ENCODE measurements at places on chromosomes 6 and 20. TPM values are rescaled to one million over a fixed set of nuclear protein-coding genes. Genes with fewer than 3 reads are reported as not detected.
A peak's percentile ranks its signal among the peaks of the same experiment; 100 is the strongest.

DNA sequence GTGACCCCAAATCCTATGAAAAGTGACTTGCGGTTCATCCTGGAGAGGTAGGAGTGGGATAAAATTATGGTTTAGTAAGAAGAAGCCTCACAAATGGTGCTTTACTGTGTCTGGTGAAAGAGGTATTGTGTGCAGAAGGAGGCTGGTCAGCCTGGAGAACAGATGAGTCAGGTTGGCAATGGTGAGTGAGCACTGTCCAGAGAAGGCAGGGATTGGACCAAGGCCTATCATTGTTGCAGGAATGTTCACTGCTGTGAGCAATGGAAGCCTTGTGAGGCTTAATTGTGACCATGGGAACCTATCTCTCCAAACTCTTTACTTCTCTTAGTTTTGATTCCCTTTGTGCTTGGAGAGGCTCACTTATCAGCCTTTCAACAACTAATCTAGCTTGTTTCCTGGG, 89.0 kb upstream of the KCNK16 start:
- H3K27me3 ChIP-seq: no peaks in the 10 kb centered on the region
- no peak overlapping the region for H3K27ac ChIP-seq
- H3K4me3 ChIP-seq: no peak overlapping the region
- DNase-seq: no peak
- H3K4me1 ChIP-seq: no peaks in the 10 kb centered on the region

DNA sequence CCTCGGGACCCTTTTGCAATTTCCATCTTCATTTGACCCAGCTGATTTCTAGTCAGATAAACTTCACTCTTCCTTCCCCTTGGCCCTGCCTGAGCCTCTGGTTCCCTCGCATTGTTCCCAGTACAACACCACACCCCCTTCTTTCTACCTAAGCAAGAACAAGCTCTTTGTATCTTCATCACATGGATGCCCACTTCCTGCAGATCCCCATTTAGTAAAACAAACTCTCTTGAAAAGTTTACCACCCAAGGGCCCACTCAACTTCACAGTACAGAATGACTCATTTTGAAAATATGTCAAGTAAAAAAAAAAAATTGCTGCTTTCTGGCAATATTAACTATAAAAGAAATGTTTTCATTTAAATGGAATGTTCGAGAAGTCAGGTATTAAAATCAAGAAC, 5.2 kb downstream of the FAXC start:
- no peaks in the 10 kb centered on the region for H3K36me3 ChIP-seq
- H3K27me3 ChIP-seq: peaks cover 41% of the 10 kb centered on the region
- H3K4me1 ChIP-seq: no peaks in the 10 kb centered on the region
- no peak for DNase-seq
- H3K27ac ChIP-seq: no peak overlapping the region
- no peak overlapping the region for H3K4me3 ChIP-seq

- no peak overlapping the region for H3K27ac ChIP-seq
- no peak overlapping the region for H3K4me3 ChIP-seq
- H3K4me1 ChIP-seq: peaks cover 57% of the 10 kb centered on the region
- H3K36me3 ChIP-seq: no peaks in the 10 kb centered on the region
- no peak for DNase-seq
These were observed 16.8 kb downstream of the RALY start for GRCh38 chr20:34010405-34010931.

The KHDC1 gene
- 1.9 TPM for total RNA-seq

DNA sequence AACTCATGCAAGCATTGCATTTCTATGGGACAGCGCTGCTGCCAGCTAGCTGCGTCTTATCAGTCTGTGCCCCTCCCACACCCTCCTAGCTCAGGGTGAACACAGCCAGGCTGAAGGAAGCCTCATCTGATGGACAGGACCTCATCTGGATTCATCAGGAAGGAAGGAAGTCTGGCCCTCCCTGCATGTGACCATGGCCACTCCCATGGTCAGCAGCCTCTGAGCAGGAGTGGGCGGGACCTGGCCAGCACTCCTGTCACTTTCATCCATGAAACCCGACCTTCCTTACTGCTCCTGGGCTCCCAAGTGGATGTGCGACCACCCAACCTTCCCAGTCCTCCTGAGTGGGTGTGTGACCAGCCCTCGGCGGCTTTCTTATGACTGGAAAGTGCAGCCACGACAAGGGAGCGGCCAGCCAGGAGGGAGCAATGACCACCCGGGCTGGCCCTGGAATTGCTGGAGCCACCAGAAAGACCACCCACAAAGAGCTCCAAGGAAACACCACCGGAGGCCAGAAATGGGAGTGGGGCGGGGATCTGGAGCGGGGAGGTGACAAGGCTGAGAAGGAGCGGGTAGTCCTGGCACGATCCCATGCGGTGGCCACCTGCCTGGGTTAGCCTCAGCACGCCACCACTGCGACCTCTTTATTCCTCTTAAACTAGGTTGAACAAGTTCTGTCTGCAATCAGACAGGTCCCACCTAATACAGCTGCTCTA, 241.2 kb downstream of the TTLL2 start:
- no peaks in the 10 kb centered on the region for H3K36me3 ChIP-seq
- H3K4me3 ChIP-seq: no peak overlapping the region
- peak; percentile 69 for DNase-seq
- no peaks in the 10 kb centered on the region for H3K27me3 ChIP-seq

The MCCD1 gene
- not detected for total RNA-seq

The PAX1 gene
- not detected for total RNA-seq

DNA sequence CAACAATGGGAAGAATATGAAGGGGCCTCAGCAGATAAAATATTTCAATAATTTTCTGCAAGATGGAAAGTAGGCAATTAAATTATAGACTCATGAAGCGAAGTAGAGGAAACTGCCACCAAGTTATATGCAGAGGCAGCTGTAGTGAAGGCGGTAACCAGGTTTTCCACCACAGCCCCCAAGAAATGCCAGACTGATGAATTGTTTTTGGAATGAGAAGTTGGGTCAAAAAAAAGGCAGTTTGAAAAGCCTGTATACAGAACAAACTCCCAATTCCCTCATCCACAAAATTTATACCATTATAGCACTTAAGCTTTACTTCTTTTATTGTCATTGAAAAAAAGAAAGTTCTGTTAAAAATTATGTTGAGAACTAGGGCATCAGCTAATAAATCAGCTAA, 45.3 kb downstream of the ELOVL4 start:
- no peaks in the 10 kb centered on the region for H3K36me3 ChIP-seq
- no peak overlapping the region for H3K4me3 ChIP-seq
- no peak for DNase-seq
- H3K27me3 ChIP-seq: no peaks in the 10 kb centered on the region

DNA sequence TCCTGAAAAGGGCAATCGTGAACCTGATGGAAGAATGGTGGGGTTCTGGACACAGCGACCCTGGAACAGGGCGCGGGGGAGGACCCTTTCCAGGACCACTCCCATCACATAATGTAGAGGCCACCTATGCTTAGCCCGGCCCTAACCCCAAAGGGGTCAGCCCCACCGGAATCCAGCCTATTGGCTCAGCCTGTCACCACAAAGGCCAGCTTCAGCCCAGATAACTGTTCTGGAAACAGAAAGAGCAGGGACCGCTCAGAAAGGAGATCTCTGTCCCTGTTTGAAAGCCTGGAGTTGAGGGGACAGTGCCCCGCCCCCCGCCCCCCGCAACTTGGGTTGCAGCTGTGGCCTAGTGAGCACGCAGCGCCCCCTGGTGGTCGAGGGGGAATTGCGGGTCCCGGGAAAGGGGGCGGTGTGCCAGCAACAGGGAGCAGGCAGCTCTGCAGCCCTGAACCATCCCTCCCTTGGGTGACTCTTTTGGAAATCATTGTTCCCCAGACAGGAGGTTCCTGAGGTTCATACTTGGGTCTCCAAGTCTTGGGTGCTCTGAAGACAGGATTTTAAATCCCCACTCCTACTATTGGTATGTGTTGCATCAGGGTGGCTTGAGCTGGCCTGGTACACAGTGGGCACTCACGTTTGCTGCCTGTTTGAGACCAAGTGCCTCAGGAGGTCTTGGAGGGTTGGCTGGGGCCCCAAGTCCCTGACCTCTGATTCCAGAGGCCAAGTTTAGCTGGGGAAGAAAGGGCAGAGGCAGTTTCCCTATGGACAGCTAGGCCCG, 1.5 kb downstream of the SIGLEC1 start:
- DNase-seq: peak; percentile 63
- H3K27me3 ChIP-seq: no peaks in the 10 kb centered on the region
- peaks cover 39% of the 10 kb centered on the region for H3K4me1 ChIP-seq
- peak overlapping the region; percentile 35 for H3K4me3 ChIP-seq
- peaks cover 7% of the 10 kb centered on the region for H3K36me3 ChIP-seq

GRCh38 chr6:13813621-13814175, 659 bp downstream of the MCUR1 start:
- H3K27ac ChIP-seq: peak overlapping the region; percentile 97
- H3K4me1 ChIP-seq: peaks cover 17% of the 10 kb centered on the region
- peak; percentile 90 for DNase-seq
- no peaks in the 10 kb centered on the region for H3K27me3 ChIP-seq
- no peaks in the 10 kb centered on the region for H3K36me3 ChIP-seq
- H3K4me3 ChIP-seq: peak overlapping the region; percentile 76

The THBS2 gene
- 34.7 TPM for total RNA-seq

GRCh38 chr6:45647341-45648261, 269.9 kb upstream of the SUPT3H start:
- no peak overlapping the region for H3K4me3 ChIP-seq
- H3K36me3 ChIP-seq: no peaks in the 10 kb centered on the region
- H3K27me3 ChIP-seq: peaks cover 14% of the 10 kb centered on the region
- H3K27ac ChIP-seq: no peak overlapping the region

DNA sequence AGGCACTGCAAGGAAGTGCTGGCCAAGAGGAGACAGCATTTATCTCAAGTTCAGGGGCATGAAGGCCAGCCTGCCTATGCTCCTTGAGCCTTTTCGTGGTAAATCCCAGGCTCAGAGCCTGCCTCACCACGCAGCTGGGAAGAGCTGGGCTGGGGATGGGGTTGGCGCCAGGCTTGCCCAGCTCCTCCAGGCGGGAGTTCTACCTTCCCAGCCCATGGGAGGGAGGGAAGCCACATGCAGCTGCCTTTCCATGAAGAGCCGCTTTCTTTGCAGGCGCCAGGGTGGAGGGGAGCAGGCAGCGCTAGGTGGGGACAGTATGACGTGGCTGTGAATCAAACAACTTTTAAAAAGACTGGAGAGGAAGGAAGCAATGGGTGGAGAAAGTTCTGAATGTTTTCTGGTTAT, 19.5 kb upstream of the SIRT5 start:
- no peaks in the 10 kb centered on the region for H3K4me1 ChIP-seq
- H3K4me3 ChIP-seq: no peak overlapping the region
- no peaks in the 10 kb centered on the region for H3K36me3 ChIP-seq
- DNase-seq: no peak
- H3K27ac ChIP-seq: no peak overlapping the region

DNA sequence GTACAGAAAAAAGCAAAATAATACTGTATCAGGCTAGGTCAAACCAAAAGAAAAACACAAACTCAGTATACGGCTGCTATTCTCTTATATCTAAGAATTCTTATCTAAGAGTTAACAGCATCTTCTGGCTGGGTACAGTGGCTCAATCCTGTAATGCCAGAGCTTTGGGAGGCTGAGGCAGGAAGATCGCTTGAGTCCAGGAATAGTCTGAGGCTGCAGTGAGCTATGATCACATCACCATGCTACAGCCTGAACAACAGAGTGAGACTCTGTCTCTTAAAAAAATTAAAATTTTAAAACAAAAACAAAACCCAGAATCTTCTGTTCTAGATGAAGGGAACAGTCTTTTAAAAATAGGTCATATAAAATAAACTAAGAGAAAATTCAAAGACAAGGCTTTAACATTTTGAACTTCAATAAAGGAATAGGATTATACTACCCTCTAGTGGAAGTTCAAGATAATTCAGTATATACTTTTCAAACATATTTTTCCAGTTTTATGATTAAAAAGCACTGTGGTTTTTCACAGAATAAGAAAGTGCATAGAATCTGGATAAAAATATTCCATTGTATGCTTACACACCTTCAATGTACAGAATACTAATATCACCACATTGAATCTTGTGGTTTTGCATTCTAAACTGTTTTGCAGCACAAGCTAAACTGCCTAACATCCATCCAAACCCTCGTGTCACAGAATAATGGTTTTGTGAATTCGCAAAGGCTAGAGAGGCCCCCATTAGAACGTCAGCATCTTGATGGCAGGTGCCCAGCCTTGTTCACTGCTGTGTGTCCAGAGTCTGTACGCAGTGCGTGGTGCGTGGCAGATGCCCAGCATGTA, 39.3 kb downstream of the DTNBP1 start:
- H3K4me3 ChIP-seq: no peak overlapping the region
- H3K4me1 ChIP-seq: peaks cover 4% of the 10 kb centered on the region
- no peak overlapping the region for H3K27ac ChIP-seq
- no peaks in the 10 kb centered on the region for H3K36me3 ChIP-seq
- no peak for DNase-seq

The PDYN gene
- total RNA-seq: not detected

The DBNDD2 gene
- 66.4 TPM for total RNA-seq

- H3K36me3 ChIP-seq: no peaks in the 10 kb centered on the region
- H3K27me3 ChIP-seq: no peaks in the 10 kb centered on the region
These were observed 667.3 kb upstream of the CITED2 start for GRCh38 chr6:140041571-140042332.

GRCh38 chr6:105593056-105593690, 190.3 kb upstream of the PREP start:
- H3K4me3 ChIP-seq: no peak overlapping the region
- H3K36me3 ChIP-seq: no peaks in the 10 kb centered on the region
- peaks cover 20% of the 10 kb centered on the region for H3K4me1 ChIP-seq
- DNase-seq: no peak

The BHLHE23 gene
- total RNA-seq: not detected

DNA sequence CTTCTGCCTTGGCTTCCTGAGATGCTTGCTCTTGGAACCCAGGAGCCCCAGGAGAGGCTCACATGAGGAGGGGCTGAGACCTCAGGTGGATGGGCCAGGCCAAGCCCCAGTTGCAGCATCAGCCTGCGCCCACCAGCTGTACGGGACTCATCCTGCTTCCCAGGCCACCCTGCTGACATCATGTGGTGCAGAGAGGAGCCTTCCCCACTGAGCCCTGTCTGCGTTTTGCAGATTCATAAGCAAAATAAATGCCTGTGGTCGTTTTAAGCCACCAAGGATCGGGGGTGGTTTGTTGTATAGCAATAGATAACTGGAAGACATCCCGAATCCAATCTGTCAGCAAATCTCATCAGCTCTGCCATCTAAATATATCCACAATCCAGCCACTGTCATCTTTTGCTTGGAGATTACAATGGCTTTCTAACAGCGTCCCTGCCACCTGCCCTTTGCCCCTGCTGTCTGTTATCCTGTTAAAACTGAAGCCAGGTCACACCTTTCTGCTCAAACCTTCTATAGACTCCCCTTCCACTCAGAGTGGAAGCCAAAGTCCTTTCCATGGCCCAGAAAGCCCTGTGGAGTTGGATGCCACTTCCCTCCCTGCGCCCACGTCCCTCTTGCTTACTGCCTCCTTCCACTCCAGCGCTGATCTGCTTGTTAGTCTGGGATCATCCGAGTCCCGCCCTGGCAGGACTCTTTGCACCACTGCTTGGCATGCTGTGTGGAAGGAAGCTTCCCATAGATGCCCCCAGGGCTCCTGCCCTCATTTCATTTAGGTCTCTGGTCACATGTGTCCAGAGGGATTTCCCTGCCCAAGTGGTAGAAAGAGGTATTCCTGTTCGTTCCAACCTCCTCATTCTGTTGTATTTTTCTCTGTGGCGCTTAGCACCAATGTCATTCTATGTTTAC, 24.0 kb upstream of the MLN start:
- peaks cover 25% of the 10 kb centered on the region for H3K27me3 ChIP-seq
- H3K4me3 ChIP-seq: no peak overlapping the region
- H3K4me1 ChIP-seq: no peaks in the 10 kb centered on the region
- no peak for DNase-seq
- H3K27ac ChIP-seq: no peak overlapping the region
- no peaks in the 10 kb centered on the region for H3K36me3 ChIP-seq

GRCh38 chr20:53899351-53900167, 170.8 kb downstream of the BCAS1 start:
- no peaks in the 10 kb centered on the region for H3K36me3 ChIP-seq
- no peak overlapping the region for H3K4me3 ChIP-seq
- DNase-seq: no peak
- H3K27ac ChIP-seq: peak overlapping the region; percentile 59
- no peaks in the 10 kb centered on the region for H3K27me3 ChIP-seq
- peaks cover 60% of the 10 kb centered on the region for H3K4me1 ChIP-seq
